ENCODE measurements at places on chromosomes 2 and 18.

- DNase-seq = no peak
Measured at GRCh38 chr18:49581371-49581770, 19.5 kb downstream of the LIPG start.

GRCh38 chr2:216113572-216113971, 4.4 kb downstream of the XRCC5 start:
- no peak for DNase-seq

GRCh38 chr2:114628481-114628880, 186.0 kb downstream of the DPP10 start:
- DNase-seq = no peak

DNA sequence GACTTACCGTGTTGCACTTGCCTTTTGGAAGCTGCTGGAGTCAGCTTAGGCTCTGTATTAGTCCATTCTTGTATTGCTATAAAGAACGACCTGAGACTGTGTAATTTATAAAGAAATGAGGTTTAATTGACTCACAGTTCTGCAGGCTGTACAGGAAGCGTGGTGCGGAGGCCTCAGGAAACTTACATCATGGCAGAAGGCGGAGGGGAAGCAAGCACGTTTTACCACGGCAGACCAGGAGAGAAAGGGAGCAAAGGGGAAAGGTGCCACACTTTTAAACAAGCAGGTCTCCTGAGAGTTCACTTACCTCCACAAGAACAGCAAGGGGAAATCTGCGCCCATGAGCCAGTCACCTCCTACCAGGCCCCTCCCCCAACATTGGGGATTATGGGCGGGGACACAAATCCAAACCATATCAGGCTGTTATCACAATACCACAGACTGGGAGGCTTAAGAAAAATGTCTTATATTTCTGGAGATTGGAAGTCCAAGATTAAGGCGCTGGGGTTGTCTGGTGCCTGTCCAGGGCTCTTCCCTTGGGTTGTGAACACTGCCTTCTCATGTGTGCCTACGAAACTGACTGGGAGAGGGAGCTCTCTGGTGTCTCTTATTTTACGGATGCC, 3.6 kb upstream of the D2HGDH start:
- no peak for DNase-seq

DNA sequence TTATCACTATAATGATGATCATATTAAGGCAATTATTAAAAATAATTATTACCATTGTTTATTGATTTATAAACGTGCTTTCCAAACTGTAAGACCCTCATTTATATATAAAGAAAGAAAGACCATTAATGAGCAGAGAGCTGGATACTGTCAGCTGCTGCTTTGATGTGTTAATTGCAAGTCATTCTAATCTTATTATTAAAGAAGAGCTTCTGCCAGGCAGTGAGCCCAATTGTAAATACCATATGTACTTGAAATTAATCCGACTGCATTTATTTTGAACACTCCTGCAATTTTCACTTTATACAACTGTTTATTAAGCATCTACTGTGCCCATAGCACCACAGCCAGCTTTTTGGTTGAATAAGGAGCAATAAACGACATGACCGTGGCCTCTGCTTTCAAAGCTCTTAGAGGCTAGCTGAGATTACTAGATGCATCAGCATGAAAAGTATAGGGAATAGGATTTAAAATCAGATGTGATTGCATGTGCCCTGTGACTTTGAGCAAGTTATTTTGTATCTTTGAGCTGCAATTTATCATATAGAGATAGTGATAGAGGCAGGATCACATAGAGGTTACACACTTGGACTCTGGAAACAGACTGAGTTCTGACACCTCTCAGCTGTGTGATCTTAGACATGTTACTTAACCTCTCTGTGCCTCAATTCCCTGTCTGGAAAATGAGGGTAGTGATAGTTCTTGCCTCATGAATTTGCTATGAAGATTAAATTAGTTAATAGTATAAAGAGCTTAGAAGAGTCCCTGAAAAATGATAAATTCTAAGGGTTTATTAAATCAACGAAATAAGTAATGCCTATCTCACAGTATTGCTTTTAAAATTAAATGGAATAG, 83.4 kb downstream of the MYCN start:
- DNase-seq = no peak

DNA sequence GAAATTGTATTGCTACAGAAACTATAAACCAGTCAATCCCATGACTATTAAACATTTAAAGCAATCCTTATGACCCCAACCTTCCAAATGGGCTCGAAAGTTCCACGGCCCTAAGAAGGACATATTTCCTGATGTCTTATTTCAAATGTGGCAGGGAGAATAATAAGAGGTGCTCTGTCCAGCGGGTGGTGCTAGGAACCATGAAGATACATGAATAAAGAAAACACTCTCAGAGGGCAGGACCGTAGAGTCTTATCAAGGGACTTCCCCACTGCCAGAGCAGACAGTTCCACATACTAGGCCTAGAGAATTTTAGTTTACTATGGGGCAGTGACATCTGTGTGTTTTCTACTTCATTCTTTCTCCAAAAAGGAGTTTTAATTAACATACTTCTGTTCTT, 187.1 kb upstream of the PIK3C3 start:
- no peak for DNase-seq

DNA sequence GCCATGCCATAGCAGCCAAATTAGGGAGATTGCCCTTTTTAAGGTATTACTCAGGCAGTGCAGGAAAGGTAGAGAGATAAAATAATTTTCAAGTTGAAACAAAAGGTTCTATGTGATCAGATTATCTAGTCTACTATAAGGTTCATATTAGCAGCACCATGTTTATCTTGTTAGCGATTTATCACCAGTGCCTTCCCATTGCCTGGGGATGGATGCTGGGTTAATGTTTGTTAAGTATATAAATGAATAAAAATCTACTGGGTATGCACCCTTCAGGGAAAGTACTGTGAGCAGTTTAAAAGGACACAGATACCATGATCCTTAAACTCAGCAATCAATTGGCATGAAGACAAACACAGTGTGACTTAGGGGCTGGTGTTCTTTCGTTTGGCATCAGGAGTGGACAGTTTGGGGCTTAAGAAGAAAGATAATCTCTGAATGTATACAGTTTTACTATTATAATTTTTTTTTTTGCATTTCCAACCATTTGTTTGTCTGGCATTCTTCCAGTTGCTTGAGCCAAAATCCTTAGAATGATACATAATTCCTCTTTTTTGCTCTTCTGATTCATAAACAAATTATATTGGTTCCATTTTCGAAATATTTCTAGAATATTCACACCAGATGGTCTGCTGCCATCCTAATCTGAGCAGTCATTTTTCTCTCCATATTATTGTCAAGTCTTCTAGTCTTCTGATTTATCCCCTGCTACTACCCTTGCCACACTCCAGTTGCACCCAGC, 512.8 kb upstream of the SLC8A1 start:
- DNase-seq = no peak

DNA sequence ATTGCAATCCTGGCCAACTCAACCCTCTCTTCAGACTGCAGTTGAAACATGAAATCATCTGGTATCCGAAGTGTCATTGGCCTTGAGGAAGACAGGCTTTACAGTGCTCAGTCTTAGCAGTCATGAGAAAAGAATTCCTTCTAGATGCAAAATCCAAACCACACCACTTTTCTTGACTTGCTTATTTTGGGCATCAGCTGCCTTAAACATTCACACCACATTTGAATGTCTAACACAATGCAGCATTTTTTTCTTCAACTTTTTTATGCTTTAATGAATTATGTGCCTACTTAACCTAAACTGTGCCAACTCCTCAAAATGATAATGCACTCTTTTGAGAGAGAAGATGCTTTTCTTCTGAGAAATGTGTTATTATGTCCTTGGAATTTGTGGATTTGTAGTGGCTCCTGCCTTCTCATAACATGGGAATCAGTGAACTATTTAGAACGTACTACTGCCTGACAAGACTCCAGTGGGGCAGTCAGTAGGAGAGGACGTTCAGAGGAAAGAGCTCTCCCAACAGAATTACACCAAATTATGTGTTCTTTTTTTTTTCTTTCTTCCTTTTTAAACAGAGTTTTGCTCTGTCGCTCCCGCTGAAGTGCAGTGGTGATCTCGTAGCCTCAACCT, 3.2 kb upstream of the FAM98A start:
- no peak for DNase-seq

DNA sequence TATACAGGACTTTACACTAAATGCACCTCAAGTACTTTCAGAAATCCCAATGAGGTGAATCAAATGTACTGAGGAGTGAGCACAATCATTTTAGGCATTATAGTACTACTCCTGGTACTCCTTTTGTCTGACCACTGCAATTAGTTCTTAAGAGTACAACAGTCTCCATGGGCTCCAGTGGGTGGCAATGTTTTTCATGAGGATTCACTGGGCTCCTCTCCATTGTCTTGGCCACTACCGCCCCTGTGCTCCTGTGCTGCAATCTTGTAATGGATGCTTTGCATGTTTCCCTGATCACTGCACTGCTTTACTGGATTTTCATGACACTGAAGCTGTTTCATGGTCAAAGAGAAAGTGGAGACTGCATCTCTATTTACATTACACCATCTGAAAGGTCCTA, 268.5 kb upstream of the ZSWIM2 start:
- DNase-seq = no peak

DNA sequence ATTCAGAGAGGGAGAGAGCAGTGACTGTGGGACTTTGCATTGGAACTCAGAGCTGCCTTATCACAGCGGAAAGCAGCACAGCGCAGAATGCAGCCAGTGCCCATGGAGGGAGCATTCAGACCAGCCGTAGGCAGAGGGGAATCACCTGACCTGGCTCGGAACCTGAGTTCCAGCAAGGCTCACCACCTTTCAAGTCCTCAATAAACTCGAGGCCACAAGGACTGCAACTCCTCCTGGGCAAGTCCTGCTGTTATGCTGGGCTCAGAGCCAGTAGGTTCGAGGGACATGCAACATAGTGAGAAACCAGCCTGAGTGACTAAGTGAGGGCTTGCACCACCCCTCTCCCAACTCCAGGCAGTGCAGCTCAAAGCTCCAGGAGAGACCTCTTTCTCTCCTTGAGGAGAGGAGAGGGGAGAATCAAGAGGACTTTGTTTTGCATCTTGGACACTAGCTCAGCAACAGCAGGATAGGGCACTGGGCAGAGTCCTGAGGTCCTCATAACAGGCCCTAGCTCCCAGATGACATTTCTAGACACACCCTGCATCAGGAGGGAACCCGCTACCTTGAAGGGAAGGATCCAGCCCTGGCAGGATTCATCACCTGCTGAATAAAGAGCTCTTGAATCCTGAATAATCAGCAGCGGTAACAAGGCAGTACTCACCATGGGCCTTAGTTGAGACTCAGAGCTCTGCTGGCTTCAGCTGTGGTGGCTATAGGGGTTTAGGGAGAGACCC, 136.8 kb upstream of the OTOS start:
- no peak for DNase-seq

DNA sequence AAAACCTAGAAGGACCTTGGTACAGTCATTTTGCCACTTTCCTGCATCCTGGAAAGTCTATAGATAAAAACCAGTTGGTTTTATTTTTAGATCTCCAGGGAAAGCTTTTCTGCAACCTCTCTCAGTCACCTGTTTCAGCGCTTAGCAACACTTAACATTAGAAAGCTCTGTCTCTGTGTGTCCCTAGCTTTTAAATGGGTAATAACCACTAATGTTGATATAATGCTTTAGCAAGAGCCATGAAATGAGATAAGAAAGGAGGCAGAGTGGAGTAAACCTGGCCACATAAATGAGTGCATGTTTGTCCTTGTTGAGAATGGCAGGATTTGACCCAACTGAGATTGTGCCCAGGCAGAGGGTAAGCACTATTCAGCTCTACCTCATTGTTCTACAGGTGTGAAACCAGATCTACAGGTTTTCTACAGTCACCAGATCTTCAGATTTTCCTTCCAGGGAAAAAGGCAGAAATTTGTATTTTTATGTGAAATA, 44.8 kb downstream of the MARCHF4 start:
- DNase-seq = no peak

DNA sequence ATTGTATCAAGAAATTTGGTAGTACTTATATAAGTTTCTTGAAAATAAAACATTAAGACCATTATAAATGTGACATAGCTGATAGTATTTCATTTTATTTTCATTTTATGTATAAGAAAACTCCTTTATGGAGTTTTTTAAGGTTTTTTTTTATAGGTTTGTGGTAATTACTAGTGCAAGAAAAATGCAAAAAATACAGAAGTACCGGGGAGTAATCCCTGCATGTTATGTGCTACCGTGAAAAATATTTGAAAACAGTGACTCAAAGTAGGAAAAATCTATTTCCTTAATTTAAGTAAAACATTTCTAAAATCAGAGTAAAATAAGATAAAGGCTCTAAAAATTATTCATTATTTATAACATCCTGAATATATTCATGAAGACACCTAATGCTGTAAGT, 21.6 kb downstream of the ZSWIM2 start:
- DNase-seq = peak; percentile 35

- no peak for DNase-seq
Measured at GRCh38 chr2:96344011-96344410, 8.4 kb downstream of the NCAPH start.

DNA sequence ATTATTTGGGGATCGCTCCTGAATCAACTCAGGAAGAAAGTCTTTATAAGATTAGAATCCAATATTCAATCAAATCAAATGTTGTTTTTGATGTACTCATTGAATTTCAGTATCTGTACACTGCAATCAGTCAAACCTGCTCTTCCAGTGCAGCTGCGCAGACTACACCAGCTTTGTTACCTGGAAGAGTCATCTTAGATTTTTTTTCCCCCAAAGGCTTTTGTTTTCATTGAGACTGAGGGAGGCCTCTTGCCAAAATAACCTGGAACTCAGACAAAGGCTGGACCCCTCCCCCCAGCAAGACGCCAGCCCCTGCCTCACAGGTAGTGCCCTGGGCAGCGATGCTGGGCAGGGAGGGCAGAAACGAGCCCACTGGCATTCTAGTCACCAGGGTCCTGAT, 74.8 kb downstream of the ARHGEF4 start:
- DNase-seq = no peak

- no peak for DNase-seq
Measured at GRCh38 chr18:6370886-6371635, 43.6 kb downstream of the L3MBTL4 start.

DNA sequence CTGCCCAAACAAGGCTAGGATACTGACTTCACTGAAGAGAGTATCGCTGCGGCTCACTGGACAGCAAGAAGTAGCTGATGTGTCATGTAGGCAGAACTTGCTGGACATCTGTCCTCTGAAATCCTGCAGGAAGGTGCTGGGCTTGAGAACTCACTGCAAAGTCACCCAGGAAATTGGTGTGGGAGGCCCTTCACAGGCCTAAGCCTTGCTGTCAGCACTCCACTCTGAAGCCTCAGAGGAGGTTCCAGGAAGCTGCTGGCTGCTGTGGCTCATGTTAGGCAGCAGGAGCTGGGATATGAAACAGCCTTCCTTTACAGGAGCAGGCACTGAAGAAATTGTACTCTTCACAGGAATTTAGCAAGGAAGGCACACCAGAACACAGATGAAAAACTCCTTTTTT, 88.3 kb upstream of the CCDC68 start:
- DNase-seq = no peak

- DNase-seq = no peak
Measured at GRCh38 chr2:239706367-239706766, 305.5 kb upstream of the HDAC4 start.

- DNase-seq = no peak
Measured at GRCh38 chr18:77668219-77668618, 418.6 kb downstream of the GALR1 start.

- no peak for DNase-seq
Measured at GRCh38 chr2:136015699-136016098, 30.3 kb upstream of the DARS1 start.
